Activated CD4-positive, alpha-beta T cell treated with anti-CD3 and anti-CD28 coated beads, Interleukin-10, Interleukin-2, amounts not matched to agents 100 ng/mL and 50 ng/mL, durations not matched to agents 16 hours and 8 hours (primary cell): ENCODE measurements at places on chromosomes 5 and 9.

GRCh38 chr9:128757602-128758001 lies 14.1 kb downstream of the ZER1 start:
- no peak for DNase-seq

- DNase-seq = no peak
These were observed 110.0 kb downstream of the SLC28A3 start for GRCh38 chr9:84230355-84231145.

- no peak for DNase-seq
These were observed 31.7 kb upstream of the CDH6 start for GRCh38 chr5:31161781-31162181.

- no peak for DNase-seq
These were observed 84.7 kb upstream of the IRX2 start for GRCh38 chr5:2836133-2836532.

DNA sequence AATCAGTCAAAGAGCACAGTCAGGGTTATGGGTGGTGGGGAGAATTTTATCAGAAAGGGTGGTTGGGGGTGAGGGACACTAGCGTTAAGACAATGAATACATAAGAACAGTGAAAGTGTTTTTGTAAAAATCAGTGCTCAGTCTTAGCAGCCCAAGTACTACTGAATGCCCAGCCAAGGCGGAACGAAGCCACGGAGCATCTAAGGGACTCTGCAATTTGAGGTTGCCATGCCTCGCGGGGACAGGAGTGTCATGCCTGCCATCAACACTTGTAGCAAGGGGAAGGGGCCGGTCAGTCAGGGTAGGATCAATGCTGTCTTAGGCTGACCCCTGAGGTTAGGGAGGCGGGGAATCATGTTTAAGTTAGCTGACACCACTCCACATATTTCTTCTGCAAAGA lies 13.3 kb downstream of the FSTL4 start:
- DNase-seq = no peak

- DNase-seq = no peak
These were observed 3.7 kb downstream of the PCDHGA12 start for GRCh38 chr5:141434006-141434405.

GRCh38 chr9:70257991-70258691 lies 637 bp upstream of the SMC5 start:
- DNase-seq = peak; percentile 63

DNA sequence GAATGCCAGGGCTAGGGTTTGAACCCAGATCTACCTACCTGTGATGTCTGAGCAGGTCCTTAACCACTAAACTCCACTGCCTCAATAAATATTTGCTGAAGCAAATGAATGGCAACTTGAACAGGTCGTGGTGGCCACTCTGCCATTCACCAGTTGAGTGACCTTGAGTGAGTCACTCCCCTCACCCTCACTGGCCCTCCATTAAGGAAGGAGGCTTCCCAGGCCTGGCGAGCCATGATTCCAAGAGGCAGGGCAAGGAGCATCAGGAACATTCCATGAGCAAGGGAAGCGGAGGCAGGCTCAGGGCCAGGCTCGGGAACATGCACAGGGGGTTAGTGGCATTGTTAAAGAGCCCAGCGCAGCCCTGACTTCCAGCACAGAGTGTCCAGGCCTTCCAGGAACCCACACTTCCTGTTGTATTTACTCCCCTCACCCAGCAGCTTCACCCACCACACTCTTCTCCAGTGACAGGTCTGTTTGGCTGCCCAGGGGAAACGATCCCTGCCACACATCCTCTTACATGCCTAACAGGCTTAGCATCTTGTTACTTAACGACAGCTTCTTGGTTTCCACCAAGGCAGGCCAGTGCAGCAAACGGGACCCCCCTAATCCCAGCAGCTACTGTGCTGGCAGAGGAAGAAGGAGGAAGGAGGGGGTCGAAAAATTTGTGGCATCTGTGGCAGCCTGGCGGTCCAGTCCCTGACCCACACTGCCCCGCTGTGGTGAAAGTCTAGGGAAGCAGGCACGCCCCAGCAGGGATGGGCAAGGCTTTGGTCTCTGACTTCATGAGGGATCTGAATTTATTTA lies 43.7 kb upstream of the TTC1 start:
- peak; percentile 28 for DNase-seq

DNA sequence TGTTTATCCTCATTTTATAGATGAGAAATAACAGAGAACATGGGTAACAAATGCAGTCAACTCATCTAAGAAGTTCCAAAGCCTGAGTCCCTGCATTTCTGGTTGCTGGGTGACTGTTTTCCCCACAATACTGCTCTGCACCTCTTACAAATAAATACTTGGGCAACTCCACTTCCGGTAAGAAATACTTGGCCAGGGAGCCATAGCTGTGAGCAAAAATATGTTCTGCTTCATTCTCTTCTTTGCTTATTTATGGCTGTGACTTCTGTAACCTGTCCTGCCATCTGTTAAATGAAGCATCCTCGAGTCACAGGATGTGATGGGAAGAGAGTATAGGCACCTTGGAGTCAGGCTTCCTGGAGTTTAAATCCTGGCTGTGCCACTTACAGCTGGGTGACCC lies 49.9 kb downstream of the GDNF start:
- no peak for DNase-seq

DNA sequence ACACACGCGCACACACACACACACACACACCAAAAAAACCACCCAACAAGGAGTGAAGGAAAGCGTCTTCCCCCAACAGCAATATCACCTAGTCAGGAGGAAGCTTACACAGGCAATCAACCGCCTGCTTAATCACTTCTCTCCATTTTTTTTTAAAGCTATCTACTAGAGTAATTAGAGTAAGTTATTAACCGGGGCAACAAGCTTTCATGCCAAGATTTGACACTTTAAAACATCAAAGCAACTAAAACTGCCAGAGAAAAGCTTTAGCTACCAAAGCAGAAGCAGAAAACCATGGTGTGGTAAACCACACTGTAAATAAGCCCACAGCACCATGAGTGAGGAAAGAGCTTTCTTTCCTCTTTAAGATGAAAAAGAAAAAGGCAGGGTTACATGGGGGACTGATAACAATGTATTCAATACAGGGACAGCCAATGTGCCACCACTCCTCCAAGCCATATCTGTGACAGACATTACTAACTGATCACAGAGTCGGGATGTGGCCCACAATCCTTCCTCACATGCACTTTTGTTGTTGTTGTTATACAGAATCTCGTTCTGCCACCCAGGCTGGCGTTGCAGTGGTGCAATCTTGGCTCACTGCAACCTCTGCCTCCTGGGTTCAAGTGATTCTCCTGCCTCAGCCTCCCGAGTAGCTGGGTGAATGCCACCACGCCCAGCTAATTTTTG lies 282.1 kb downstream of the CRB2 start:
- DNase-seq = peak; percentile 48

- DNase-seq = no peak
These were observed 30.2 kb downstream of the LHX2 start for GRCh38 chr9:124041817-124042116.

- no peak for DNase-seq
These were observed 47.3 kb downstream of the CD180 start for GRCh38 chr5:67149057-67149950.

DNA sequence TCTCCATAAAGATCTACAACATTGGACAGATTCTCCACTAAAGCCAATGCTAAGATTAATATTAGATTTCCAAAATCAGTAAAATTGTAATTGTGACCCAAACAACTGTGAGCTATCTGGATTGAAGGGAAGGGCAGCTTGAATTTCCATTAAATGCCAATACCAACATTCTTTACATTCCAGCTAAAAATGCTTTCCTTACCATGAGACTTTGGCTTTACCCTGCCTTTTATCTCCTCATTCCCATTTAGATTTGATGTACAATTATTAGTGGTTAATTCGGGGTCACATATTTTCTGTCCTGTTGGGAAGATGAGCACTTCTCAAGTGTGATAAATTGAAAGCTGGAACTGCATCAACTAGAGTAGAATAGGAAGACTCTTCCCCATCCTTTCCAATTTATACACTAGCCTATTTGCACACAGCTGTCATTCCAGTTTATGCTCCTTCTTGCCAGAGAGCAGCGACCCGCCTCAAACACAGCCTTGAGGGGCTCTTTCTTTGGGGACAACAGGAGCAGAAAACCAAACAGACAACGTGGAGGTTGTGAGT lies 33.1 kb upstream of the MYOT start:
- DNase-seq = no peak

DNA sequence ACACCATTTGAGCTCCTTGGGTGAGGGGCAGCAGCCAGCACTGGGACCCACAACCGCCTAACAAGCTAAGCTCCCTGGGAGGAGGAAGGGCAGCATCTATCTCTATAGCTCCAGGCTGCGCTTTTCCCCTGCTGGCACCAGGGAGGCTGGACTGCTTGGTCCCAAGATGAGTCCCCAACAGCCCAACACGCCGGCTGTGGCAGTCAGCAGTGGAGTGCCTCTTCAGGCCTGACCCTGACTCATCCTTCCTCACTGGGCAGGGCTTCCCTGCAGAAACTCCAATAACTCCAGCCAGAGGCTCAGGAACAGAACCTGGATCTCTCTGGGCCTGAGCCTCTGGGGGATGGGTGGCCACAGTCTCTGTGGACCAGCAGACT lies 113.7 kb upstream of the ADAMTS16 start:
- no peak for DNase-seq

DNA sequence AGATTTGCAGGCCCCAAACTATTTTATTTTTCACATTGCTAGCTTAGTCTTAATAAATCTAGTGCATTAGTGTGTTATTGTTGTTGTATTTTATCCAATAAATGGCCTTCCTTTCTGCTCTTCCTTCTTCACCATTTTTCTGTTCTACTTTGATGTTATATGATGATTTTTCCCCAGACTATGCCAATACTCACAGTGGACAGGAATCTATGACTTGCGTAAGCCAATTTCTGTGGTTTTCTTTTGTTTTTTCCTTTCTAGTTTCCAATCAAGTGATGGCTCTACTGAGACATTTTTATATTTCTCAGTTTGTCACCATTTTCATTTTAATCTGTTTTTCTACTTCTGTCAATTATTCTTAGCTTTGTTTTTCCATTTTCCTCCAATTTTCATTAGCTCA lies 106.8 kb upstream of the FBXL7 start:
- no peak for DNase-seq

- peak; percentile 42 for DNase-seq
These were observed 72.3 kb downstream of the SLCO4C1 start for GRCh38 chr5:102223542-102224477.

GRCh38 chr5:38226091-38226490 lies 32.3 kb upstream of the EGFLAM start:
- DNase-seq = no peak

DNA sequence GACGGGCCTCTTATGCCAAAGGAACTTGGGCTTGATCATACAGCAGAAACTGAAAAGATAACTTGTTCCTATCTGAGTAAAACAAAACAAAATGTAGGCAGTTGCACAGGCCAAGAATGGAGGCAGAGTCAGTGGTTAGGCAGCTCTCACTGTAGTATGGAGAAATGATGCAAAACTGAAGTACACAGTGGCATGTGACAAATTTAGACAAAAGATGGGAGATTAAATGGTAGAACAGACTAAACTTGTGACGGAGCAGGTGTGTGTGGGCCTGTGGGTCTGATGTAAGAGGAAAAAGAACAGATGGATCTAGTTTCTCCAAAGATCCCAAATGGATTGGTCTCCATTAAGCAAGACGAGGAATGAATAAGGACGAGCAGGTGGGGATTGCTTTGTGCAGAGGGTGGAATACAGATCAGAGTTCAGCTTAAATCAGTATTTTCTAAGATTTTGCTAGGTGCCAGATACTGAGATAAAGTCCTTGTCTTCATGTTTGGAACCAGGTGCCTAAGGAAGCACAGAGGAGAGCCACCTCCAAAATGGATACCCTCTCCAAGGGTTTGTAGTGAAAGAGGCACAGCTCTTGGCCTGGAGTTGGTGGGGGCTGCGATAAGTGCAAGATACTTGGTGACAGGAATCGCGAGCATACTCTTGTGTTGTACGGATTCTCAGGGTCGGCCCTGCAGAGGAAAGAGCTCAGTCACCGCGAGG lies 722 bp upstream of the DCP2 start:
- DNase-seq = peak; percentile 43

GRCh38 chr5:171750311-171750788 lies 35.3 kb upstream of the SMIM23 start:
- no peak for DNase-seq
